ENCODE measurements at places on chromosomes 5 and 9.

GRCh38 chr5:65625743-65626142, 916 bp downstream of the SHLD3 start:
- no peak for DNase-seq

DNA sequence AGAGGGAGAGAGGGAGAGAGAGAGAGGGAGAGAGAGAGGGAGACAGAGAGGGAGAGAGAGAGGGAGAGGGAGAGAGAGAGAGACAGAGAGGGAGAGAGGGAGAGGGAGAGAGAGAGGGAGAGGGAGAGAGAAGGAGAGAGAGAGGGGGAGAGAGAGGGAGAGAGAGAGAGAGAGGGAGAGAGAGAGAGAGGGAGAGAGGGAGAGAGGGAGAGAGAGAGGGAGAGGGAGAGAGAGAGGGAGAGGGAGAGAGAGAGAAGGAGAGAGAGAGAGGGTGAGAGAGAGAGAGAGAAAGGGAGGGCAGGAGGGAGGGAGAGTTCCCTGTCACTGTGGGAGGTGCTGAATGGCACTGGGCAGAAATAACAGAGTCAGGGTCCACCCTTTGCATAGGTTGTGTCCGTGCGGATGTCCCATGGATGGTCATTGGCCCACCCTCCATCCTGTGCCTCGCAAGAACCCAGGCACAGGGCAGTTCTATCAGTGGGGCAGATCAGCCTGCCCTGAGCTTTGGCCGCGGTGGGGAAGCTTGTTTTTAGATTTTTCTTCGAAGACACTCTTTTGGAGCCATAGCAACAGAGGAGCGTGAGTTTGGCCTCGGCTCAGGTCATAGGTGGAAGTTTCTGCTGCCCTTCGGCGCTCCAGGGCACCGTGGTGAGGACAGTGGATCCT, 30.1 kb downstream of the ADAMTSL2 start:
- no peak for DNase-seq

DNA sequence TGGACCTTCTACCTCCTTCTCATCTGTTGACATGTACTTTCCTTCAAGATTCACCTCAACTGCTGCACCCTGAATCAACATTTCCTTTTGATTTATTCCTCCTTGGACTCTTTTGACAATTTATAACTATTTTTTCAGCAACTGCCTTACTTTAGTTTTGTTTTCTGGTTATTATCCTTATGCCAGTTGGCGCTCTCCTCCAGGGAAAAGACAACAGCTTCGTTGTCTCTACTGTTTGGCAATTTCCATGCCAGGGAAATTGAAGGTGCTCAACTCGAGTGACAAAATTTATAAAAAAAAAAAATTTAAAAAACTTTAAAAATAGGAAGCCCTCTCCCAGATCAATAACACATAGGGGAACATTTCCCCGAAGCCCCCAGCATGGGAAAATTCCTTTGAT, 549.2 kb upstream of the DMAC1 start:
- no peak for DNase-seq

GRCh38 chr9:130763331-130764171, 70.0 kb downstream of the EXOSC2 start:
- DNase-seq: no peak

- no peak for DNase-seq
These were observed 18.8 kb upstream of the FCN1 start for GRCh38 chr9:134936346-134937163.

- no peak for DNase-seq
These were observed 47.6 kb upstream of the ZFAND5 start for GRCh38 chr9:72412483-72413040.

- DNase-seq: no peak
These were observed 1312.0 kb upstream of the WWC1 start for GRCh38 chr5:166979307-166979895.
